ENCODE measurements at places on chromosomes 4 and X.

GRCh38 chrX:130531066-130531465 is 129.3 kb downstream of the RBMX2 start:
- no peak for DNase-seq

DNA sequence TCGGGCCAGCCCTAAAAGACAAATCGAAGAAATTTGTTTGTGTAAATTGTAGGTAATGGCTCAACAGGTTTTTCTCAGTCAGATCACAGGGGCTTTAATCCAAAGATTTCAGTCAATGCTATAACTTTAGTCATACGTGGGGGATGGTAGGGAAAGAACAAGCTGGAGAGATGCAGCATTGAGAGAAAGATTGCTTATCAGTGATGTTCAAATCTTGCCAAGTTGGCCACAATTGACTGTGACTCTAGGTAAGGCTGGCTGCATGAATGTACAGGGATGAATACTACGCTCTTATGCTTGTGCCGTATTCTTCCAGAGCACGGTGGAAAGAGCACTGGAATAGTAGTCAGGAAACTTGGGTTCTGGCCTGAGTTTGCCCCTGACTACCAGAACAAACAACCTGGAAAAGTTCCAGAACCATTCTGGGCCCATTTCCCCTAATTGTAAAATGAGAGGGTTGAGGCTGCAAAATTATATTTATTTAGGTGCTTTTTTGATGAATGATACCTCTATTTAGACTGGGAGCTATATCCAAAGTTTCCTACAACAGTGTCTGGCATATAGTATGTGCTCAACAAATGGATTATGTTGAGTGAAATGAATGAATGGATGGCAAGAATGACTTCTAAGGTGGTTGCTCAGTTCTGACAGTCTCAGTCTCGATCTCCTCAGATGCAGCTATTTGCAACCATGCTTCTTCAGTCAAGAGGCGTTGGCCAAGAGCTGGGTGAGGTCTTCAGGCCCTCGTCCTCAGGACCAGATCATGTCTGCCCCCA is 44.4 kb downstream of the TSC22D3 start:
- no peak for DNase-seq

- no peak for DNase-seq
Observed at GRCh38 chr4:74830928-74831327, 36.6 kb upstream of the BTC start.

- DNase-seq = no peak
Observed at GRCh38 chr4:142875117-142875516, 29.0 kb upstream of the INPP4B start.

DNA sequence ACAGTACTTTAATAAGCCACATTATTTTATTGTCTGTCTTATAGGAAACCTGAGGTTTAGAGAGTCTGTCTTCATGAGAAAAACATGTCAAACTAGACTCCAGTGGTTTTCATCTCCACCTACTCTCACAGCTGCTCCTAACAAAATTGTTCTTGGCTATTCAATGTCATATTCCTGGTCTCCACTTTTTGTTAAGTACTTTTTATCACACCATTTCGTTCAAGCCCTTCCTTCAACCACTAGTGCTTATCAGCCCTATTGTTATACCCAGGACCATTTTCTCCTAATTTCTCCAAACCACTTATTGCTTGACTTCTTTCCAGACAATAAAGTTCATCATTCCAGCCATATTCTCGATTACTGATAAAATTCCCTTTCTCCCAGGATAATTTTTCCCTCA is 1674.3 kb upstream of the AGA start:
- no peak for DNase-seq

DNA sequence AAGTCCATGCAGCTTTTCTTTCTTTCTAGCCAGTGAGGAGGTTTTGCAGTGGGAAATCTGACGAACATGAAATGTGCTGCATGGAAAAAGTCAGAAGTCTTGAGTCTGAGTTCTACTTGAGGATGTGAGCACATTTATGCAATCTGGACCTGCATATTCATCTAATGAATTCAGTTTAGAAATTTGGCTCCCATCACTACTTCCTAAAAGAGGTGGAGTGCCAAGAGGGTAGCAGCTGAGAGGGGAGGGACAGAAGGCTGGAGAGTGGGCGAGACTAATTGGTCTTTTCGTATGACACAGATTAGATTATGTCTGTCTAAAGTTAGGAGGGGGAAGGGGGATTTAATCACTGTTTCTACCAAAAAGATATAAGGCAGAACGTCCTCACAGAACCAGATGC is 535.9 kb downstream of the IQCM start:
- DNase-seq = no peak

DNA sequence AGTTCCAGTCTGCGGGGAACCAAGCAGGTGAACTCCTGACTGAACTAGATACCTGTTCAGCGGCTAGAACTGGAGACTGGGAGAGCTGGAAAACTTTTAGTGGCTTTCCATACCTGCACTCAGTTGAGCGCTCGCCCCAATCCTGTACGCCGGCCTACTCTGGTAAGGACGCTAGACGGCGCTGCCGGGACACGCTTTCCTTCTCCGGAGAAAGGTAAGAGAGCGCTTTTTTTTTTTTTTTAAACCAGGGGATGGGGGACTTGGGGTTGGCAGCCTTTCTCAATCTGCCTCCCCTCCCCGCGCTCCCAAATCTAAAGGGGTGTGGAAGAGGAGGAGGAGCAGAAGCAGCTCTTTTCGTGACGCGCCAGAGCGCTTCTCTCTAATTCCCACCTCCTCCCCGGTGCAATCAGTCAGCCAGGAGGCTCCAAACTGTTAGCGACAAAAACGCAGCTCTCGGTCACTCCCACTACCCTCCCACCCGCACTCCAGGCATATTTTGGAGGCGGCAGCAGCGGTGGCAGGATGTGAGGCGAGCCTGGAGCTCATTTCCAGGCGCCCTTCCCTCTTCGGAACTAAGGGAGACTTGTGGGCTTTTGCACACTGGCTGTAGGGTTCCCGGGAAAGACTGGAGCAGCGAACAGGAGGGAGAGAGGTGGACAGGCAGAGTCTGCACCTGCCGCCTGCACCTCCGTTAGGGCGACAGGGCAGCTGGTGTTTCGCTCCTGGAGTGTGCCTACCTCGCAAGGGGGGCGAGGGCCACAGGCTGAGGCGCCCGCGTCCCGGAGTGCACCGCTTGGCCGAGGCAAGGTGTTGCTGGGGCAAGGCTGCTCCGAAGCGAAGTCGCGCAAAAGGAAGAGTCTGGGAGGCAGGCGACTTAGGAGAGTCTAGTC is at the start of gene IL1RAPL2:
IL1RAPL2 (plus strand) TSS at position 409 of the 890 bp plus-strand sequence.
- no peak for DNase-seq

DNA sequence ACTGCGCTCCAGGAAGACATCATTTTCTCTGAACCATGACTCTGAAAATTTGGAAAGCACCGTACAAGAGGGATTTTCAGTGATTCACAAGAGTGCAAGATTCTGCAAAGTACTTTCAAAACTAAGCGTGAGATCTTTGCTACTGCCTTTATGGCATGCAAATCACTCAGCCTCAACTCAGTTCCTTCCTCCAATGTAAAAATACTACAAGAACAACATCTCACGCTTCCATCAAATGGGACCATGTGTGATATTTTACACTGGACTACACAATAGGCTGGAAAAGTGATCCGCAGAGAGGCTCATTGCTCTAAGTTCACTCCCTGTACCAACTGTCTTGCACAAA is 674 bp upstream of the IL15 start:
- no peak for DNase-seq

- no peak for DNase-seq
Observed at GRCh38 chrX:136417806-136418205, 69.9 kb upstream of the BRS3 start.

GRCh38 chr4:137677863-137678262 is 145.6 kb upstream of the PCDH18 start:
- peak; percentile 59 for DNase-seq

DNA sequence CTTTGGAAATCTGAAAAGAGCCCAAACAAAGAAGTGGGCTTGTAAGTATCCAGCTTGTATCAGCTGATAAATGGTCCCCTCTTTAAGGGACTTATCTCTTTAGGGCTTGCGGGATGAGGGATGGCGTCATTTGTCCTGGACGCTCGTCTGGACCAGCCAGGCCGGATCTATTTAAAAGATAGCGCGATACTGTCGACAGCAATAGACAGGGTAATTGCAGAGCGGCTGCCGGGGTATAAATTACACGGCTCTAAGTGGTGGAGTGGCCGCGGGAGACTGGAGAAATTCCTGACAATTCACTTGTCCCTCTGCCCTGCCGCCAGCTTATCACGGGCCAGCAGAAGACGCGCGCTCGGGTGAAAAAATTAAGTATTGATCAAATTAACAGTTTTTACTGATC is 90.7 kb downstream of the FAM53A start:
- no peak for DNase-seq

GRCh38 chrX:45715748-45716147 is 515.1 kb upstream of the DIPK2B start:
- DNase-seq = no peak

- DNase-seq = no peak
Observed at GRCh38 chrX:66914080-66914479, 275.2 kb upstream of the EDA2R start.

- DNase-seq = no peak
Observed at GRCh38 chr4:37742149-37742548, 56.0 kb upstream of the RELL1 start.

GRCh38 chrX:131322651-131323050 is 33.5 kb upstream of the IGSF1 start:
- no peak for DNase-seq

- DNase-seq = no peak
Observed at GRCh38 chr4:36218121-36218520, 26.2 kb downstream of the ARAP2 start.

- DNase-seq = no peak
Observed at GRCh38 chrX:40237731-40238178, 140.0 kb upstream of the BCOR start.

- no peak for DNase-seq
Observed at GRCh38 chr4:183140911-183141320, 41.9 kb downstream of the WWC2 start.

DNA sequence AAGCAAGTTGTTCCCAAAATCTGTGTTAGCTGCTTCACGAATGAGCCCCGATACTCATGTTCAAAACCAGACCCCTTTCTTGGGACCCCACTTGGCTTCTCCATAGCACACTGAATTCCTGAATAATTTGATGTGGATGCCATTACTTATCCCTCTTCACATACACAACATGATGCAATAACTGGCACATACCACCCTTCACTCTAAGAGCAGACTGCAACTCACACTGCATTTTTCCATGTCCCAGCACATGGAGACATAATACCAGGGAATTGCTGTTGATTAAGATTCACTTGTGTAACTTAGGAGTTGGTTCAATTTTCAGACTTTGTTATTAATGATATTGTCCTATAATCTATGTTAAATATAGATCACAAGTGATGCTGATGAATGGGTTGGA is 213.4 kb downstream of the MAML3 start:
- DNase-seq = no peak

- DNase-seq = no peak
Observed at GRCh38 chrX:68718443-68718820, 71.0 kb downstream of the STARD8 start.

DNA sequence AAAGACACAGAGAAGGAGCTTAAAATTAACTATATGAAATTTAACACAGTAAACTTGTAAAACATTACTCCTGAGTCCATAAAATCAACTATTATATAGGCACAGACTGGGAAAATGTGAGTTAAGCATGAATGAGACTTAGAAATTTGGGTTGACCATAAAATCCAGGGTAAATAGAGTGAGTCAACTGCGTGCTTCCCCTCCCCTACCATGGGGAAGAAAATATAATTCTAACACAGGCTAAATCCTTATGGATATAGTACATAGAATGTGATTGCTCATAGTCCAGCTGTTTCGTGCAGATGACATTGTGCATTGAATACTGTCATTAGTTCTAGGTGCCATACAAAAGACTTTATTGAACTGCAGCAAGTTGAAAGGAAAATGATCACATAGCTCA is 42.2 kb downstream of the KLHL5 start:
- DNase-seq = no peak

- DNase-seq = no peak
Observed at GRCh38 chrX:48467281-48467761, 2.7 kb downstream of the SLC38A5 start.

GRCh38 chr4:172899861-172900260 is 268.8 kb upstream of the GALNT7 start:
- no peak for DNase-seq

GRCh38 chr4:99815597-99816011 is 1.0 kb upstream of the DAPP1 start:
- no peak for DNase-seq

DNA sequence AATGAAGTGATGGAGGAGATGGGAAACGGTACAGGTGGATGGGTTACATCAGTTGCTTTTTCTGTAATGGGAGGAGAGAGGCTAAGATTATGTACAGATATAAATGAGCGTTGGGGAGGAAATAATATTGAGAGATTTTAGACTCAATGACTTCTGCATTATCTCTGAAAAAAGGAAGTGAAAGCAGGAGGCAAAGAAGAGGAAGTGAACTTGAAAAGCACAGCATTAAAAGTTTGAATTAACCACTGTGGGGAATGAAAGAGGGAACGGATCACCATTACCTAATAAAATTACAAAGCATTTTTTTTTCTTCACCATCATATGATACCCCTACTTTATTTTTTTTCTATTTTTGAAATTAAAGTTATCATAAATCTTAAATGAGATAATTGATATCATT is 1025.5 kb downstream of the RPA4 start:
- no peak for DNase-seq

DNA sequence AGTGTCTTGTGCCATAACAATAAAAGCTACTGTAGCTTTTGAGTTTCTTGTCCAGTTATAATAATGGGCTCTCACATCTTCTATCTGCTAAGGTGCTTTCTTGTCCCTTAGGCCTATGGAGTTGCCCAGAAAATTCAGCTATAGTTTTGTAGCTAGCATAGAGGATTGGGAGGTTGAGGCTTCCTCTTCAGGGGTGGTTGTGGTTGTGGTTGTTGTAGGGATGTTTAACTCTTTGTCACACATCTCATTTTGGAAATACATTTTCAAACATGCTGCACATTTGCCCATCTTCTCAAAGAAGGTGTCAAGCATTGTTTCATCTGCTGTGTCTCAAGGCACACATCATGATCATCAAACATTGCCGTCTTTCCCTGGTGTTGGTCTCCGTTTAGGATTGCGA is 65.0 kb downstream of the ATXN3L start:
- DNase-seq = no peak

- DNase-seq = no peak
Observed at GRCh38 chr4:153166716-153167501, 37.3 kb upstream of the TRIM2 start.

- no peak for DNase-seq
Observed at GRCh38 chrX:135951291-135951690, 22.5 kb downstream of the MMGT1 start.

- DNase-seq = no peak
Observed at GRCh38 chrX:49710744-49711319, 15.0 kb upstream of the PAGE1 start.

DNA sequence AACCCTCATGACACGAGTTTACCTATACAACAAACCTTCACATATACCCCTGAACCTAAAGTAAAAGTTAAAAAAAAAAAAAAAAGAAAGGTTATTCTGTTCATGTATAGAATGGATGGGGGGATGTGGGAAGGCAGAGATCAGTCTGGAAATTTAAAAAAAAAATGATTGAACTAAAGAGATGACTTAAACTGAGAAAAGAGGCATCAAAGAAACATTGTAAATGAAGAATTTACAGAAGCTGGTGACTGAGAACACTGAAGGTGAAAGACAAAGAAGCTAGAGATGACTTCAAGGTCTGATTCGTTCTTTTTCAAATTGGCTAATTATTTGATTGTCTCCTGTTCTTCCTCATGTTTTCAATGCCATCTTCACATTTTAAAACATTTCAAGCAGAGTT is 12.8 kb upstream of the ABCG2 start:
- no peak for DNase-seq

Data from amniotic stem cell (primary cell).